ENCODE measurements at places on chromosomes 7 and 10.

DNA sequence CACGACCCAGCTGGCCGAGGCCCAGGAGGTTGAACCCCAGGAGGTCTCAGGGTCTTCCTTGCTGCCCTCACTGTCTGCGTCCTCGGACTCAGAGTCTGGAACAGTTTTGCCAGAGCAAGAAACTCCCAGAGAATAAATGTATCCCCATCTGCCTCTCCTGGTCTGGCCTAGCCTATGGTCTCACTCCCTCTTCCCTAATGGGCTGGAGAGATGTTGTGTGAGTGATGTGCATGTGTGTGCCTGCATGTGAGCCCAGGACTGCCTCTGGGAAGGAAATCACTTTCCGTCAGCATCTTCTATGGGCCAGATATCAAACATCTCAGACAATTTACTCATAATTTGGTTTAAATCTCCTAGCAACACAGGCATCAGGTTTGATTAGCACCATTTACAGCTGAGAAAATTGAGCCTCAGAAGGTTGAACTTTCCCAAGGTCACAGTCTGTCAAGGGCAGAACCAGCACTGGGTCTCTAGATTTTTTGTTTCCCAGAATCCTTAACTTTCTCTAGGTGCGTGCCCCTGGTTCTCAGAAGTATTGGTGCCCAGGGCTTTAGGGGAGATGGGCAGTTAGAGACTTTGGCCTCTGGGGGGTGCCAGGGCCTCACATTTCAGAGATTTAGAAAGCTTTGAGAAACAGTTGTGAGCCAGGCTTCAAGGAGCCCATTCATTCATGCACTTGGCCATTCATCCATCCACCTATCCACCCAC is 4.9 kb downstream of the TMEM270 start:
- DNase-seq, result peak; percentile 70

GRCh38 chr7:57423768-57424167 is 26.2 kb upstream of the ZNF716 start:
- no peak for DNase-seq

GRCh38 chr7:153930696-153931095 is 121.5 kb upstream of the DPP6 start:
- DNase-seq, result no peak

GRCh38 chr10:27100813-27101347 is 586 bp upstream of the ANKRD26 start:
- no peak for DNase-seq

- DNase-seq, result no peak
These were observed 190.2 kb upstream of the HPS1 start for GRCh38 chr10:98636921-98637329.

DNA sequence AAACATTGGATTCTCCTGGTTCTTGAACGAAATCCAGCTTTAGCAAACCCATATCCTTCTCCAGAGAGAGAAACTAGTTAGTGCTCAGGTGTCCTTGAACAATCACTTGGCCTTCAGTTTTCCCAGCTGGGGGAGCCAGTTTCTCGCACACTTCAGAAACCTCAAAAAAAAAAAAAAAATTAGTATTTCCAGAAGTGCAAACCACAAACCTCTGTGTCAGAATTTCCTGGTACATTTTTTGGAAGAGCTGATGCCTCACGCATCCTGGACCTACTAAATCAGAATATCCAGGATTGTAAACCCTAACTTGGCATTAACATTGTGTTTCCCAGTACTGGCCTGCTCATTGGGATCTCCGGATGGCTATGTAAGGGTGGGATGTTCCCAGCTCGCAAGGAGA is 143.4 kb upstream of the EGR2 start:
- no peak for DNase-seq

GRCh38 chr7:35499226-35499625 is 195.7 kb downstream of the HERPUD2 start:
- DNase-seq, result no peak

DNA sequence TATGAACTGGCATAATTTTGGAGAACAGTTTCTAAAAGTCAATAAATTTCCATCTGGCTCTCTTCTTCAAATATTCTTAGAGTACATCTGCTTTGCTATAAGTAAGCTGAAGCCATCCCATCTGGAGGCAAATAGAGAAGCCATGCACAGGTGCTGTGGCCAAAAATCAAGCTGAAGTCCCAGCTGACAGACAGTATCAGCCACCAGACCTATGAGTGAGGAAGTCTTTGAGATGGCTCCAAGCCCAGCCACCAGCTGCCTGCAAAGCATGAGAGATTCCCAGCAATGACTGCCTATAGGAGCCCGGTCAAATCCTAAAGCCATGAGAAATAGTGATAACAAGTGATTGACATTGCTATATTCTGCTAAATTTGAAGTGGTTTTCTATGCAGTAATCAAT is 21.7 kb upstream of the PRSS58 start:
- no peak for DNase-seq

DNA sequence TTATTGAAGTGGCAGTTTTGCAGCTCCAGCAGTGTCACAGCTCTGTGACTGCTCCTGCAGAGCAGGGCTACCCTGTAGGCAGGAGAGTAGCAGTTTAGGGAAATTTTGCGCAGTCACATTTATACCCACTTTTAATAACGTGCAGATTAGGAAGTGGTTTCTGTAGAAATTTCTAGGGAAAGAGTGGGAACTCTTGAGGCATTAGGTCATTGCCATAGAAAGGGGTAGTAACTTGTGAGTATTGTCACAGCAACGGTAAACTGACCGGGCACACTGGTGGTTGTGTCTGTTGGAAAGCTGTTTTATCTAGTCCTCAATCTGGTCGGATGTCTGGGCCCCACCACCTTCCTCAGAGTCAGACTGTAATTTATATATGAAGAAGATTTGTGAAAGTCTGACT is 51.9 kb downstream of the CDC14C start:
- DNase-seq, result no peak

DNA sequence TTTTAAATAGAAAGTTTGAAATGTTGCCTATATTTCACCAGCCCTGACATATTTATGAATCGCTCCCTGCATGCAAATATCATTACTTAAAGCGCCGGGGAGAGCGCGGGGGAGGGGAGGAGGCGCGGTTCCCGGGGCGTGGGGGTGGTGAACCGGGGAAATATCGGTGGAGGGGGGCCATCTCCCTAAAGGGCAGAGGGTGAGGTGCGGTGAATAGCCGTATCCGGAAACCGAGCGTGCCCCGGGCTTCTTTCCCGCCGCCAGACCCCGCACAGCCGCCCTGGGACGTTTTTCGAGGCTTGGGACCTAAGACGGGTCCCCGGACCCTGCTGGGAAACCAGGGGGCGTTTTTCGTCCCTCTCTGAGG is 6.9 kb upstream of the ZNF503 start:
- DNase-seq, result peak; percentile 61

DNA sequence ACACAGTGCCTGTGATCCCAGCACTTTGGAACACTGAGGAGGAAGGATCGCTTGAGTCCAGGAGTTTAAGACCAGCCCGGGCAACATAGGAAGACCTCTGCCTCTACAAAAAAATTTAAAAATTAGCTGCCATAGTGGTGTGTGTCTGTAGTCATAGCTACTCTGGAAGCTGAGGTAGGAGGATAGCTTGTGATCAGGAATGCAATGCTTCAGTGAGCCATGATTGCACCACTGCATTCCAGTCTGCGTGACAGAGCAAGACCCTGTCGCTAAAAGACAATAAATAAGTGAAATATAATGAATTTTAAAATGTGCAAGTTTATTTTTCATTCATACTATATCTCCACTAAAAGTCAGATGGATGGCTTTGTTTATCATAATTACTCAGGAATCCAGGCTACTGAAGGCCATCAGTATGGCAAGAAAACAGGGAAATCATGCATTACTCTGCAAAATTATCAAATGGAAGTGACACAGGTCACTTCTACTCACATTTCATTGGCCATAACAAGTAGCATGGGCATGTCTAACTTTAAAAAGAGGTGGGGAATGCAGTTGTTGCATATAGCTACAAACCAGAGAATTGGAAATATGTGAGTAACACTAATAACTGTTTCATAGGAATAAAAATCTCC is 32.9 kb upstream of the FAM3C start:
- no peak for DNase-seq

GRCh38 chr10:46516660-46517416 is 39.6 kb downstream of the GPRIN2 start:
- no peak for DNase-seq

DNA sequence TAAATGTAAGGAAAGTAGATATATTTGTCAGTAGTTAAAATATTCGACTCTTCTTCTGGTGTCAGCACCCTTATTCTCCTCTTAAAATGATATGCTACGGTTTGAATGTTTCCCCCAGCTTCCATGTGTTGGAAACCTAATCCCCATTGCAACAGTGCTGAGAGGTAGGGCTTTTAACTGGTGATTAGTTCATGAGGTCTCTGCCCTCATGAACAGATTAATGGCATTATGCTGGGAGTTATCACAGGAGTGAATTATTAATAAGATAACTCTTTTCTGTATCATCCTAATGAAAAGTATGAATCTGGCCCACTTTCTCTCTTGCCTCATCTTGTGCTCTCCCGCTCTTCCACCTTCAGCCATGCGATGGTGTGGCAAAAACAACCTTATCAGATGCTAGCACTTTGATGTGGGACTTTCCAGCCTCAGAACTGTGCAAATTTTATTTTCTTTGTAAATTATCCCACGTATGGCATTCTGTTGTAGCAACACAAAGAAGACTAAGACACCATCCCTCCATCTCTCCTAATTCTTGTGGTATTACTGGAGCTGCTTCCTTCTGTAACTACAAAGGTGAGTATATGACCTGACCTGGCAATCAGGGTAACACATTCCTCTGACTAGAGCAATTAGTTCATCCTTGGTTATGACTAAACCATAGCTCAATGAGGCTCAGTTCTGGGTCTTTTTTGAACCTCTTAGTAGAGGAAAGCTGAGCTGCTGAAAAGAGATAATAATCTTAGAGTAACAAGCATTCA is 171.1 kb upstream of the TMEM196 start:
- DNase-seq, result no peak

GRCh38 chr7:77538281-77539212 is 1.5 kb downstream of the PTPN12 start:
- peak; percentile 32 for DNase-seq

GRCh38 chr7:17526621-17527020 is 228.2 kb downstream of the AHR start:
- DNase-seq, result no peak

Data from Kasumi-1 (cell line).